Stimulated activated CD4-positive, alpha-beta T cell treated with anti-CD3 and anti-CD28 coated beads, Interleukin-1b, Interleukin-23, amount 100 ng/mL, for 1 hour (primary cell): ENCODE measurements at places on chromosomes 11 and 22.

DNA sequence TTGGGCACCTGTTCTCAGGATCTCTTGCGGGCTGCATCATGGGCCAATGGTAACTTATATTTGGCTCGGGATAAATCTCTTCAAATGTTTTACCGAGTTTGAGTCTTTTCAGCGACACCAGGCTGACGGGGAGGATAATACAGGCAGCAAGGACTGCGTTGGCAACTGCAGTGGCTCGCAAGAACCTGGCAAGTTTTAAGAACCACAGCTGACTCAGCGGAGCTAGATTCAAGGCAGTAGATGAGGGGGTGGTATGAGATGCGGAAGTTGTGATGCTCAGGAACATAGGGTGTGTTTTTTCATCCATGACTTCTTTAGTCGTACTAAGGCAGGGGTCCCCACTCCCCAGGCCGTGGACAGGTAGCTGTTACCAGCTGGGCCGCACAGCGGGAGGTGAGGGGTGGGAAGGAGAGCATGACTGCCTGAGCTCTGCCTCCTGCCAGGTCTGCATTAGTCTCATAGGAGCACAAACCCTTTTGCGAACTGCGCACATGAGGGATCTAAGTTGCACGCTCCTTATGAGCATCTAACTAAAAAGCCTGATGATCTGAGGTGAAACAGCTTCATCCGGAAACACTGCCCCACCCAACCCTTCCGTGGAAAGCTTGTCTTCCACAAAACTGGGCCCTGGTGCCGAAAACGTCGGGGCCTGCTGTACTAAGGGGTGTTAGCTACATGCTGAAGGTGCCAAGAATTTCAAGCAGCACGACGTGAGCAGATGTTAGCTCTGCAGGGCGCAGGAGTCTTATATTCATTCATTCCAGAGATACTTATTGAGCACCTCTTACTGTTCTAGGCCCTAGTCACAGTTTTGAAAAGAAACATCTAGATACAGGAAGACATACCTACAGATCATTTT is 6.4 kb upstream of the JAM3 start:
- no peak for DNase-seq

DNA sequence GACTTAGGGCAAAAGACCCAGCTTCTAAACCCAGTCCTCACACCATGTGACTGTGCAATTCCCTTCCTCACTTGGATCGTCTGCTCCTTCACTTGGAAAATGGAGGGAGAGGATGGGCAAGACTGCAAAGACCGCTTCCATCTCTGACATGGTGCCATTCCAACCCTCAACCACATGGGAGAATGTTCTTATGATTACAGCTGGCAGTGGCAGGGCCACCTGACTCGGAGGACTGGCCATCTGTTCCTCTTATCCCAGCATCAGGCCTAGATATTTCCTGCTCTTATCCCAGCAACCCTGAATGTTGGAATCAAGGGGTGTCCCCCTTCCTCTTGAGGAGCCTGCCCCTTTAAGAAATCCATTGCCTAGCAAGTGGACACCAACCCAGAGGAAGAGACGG is 15.4 kb downstream of the DSCAML1 start:
- DNase-seq: no peak

GRCh38 chr11:33778675-33779074 is 4.4 kb upstream of the FBXO3 start:
- DNase-seq: no peak

DNA sequence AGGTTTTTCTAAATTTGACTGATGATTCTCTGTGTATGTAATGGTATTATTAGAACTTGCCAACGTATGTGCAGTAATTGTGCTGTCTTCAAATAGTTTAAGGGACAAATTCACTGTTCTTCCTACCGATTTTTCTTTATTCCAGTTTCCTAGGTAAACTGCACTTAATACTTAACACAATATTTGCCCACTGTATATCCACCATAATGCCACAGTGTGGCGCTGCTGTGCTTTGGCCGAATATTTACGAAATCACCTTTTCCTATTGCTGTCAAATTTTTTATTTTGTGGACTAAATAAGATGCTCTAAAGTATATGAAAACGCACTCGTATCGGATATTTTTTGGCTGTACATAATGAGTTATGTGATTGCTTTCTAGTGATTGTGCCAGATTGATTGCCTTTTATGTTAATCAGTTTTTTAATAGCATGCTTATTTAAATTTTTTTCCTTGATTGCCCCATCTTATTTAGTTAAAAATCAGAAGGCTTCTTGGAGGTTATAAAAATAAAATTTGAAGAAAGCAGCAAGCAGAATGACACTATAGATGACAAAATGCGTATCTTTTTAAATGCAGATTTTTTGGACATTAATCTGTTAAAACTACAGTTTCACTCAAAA is 10.5 kb downstream of the AASDHPPT start:
- DNase-seq: peak; percentile 17

- DNase-seq: no peak
Measured at GRCh38 chr11:83572581-83573496, 286.7 kb upstream of the CCDC90B start.

DNA sequence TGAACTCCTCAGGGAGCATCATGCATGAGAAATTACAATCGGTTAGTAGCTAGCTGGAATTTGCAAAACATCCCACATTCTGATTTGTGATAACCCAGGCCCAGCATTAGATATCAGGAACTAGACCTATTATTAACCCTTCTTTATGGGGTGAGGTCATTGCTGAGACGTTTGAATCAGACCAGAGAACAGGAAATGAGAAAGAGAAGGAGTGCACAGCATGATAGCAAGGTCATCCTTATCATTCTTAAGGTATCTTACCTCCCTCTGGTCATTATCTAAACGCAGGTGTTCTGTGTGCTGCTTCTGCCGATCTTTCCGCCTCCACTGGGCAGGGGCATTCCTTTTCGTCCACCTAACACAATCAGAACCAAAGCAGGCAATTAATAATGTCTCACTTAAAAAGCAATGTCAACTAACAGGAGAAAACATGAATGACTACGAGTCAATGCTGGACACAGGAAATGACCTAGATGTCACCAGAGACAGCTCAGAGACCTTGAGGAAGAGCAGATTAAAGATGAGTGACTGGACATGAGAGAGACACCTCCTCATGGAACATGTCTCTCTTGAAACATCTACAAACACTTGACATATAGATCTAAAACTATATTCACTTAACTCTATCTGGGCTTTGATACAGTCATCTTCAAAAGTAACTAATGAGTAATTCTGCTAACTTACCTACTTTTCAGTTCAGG is 78.3 kb upstream of the SCUBE2 start:
- no peak for DNase-seq

GRCh38 chr11:15711311-15711710 is 596.6 kb downstream of the INSC start:
- no peak for DNase-seq

DNA sequence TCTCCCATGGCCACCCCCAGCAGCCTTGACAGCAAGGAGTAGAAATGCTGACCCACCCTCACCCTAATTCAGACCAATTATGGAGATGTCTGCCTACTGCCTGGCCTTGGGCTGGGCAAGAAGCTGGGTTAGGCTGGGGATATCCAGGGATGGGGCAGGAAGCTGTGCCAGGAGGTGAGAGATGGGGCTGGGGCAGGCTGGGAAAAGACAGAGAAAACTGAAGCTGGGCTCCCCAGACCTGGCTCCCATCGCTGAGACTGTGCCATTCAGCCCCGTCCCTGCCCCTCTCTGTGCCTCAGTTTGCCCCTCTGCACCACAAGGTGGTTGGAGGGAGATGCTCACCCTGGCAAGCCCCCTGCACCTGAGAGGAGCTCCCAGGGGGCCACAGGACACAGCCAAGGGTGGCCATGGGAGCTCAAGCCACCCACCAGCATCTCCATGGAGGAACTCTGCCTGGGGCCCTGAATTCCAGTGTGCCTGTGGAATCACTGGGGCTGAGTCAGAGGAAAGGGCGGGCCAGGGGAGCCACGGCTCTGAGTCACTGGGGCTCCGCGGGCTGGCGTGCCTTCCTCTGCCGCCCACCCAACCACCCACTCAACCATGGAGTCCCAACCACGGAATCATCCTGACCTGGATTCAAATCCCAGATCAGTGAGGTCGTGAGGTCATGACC is 6.0 kb upstream of the CARD10 start:
- DNase-seq: no peak

- no peak for DNase-seq
Measured at GRCh38 chr11:35747668-35748067, 85.1 kb downstream of the TRIM44 start.

- no peak for DNase-seq
Measured at GRCh38 chr11:83087035-83087434, 15.3 kb upstream of the RAB30 start.

- DNase-seq: no peak
Measured at GRCh38 chr11:77146261-77147035, 18.4 kb downstream of the MYO7A start.

DNA sequence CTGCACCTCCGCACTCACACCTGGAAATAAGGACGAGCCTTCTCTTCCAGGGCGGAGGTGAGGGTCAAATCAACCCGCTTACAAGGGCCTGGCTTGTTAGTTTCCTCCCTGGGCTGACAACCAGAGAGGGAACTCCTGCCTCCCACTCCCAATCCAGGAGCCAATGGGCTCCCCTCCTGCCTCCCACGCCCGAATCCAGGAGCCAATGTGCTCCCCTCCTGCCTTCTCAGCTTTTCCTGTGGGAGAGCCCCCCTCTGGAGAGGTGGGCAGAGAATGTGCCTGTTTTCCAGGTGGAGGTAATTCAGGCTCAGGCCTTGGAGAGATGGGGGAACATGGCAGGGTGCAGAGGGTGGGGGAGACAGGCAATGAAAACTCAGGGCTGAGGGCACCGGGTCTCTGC is 53.7 kb upstream of the TTLL12 start:
- DNase-seq: no peak

DNA sequence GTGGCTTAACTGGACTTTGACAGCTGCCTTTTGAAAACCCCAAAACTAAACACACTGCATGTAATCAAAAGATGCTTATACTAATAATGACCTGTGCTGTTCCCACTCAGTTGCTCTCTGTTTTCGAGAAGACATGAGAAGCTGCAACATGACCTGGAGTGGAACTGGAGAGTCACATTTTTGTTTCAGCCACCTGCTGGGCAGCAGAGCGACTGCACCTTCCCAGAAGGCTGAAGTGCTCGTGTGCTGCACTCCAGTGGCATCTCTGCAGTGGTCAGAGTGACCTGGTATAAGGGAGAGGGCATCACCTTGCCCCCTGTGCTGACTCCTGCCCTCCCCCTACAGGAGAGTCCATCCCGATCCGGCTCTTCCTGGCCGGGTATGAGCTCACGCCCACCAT is 8.6 kb downstream of the THYN1 start:
- DNase-seq: no peak

DNA sequence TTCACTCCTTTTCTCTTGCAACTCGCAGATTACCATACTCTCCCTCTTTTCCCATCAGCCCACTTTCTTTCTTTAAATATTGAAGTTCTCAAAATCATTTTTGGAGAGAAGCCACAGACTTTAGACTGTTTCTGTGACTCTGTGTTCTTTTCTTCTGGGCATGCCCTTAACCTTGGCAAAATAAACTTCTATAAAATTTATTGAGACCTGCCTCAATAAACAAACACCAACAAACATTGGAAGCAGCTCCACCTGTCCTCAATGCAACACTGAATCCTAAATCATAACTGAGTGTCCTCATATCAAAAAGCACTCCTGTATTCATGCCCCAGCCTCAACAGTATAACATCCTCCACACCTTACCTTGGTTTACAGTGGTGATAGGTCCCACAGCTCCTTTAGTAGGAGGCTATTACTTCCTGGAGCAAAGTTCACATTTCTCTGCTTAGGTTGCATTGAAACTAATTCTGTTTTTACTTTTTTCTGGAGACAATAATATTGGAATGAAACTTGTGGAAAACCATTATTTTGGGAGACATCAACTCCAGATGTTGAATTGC is 320.0 kb upstream of the LRRC4C start:
- DNase-seq: no peak

DNA sequence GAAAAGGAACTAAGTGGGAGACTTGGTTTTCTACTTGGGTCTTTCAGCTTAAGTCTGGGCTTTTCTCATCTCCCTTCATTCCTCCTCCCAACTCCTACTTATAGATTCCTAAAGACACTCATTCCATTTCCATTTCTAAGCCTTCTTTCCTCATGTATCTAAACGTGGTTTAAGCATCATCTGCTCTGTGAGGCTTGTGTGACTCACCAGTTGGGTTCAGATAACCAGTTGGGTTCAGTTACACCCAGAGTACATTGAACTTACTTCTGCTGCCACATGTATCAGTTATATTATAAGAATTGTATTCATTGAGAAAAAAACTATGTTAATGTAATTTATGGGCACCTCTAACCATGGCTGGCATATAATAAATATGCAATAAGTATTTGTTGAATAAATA is 831.2 kb upstream of the CCDC90B start:
- no peak for DNase-seq

DNA sequence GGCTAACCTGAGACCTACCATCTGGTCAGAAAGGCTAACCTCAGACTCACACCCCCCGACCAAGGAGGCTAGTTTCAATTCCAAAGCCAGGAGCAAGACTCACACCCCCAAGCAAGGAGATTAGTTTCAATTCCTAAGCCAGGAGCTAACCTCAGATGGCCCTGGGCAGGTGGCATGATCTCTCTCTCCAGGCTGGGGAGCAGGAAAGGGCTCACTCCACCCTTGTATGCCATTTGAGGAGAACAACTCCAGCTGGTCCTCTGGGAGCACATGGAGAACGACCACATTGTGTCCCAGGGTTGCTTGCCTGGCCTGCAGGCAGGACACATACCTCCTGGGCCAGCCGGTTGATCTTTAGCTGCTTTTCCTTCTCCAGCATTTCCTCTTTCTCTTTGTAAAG is 32.6 kb downstream of the USH1C start:
- DNase-seq: no peak
